ENCODE measurements at places on chromosomes 16 and 17. TPM values are rescaled to one million over a fixed set of nuclear protein-coding genes. Genes with fewer than 3 reads are reported as not detected.

GRCh38 chr17:19381361-19381740 lies 3.1 kb downstream of the MAPK7 start:
- DNase-seq, result no peak

GRCh38 chr16:77723108-77723514 lies 797 bp downstream of the NUDT7 start:
- DNase-seq, result peak; percentile 71

DNA sequence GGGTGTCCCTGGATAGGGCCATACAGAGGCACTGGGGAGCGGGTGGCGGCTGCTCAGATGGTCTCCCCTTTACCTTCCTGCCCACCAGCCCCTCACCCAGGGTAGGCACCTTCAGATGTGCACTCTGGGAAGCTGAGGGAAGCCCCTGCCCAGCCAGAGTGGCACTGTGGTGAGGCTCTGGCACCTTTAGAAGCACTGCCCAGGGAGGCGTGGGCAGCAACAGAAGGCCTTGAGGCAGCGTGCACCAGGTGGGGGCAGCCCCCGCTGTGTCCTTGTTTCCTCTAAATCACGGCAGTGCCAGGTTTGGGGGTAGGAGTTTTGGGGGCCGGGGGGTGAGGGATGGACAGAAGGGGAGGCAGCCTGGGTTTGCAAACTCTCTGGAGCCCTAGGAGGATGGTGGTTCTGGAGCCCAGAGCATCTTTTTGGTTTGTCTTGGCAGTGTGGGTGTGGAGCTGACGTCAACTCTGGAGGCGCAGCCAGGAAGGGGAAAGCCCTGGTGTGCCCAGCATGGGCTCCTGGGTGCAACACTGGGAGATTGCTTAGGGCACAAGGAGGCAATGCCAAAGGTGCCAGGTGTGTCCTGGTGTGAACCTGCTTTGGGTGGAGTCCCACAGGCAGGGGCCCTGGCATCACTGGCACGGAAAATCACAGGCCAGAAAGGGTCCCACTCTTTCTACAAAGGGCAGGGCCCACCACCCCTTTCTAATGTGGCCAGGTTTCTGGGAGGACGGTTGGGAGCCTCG lies 23.1 kb upstream of the CDC42EP4 start:
- no peak for DNase-seq

DNA sequence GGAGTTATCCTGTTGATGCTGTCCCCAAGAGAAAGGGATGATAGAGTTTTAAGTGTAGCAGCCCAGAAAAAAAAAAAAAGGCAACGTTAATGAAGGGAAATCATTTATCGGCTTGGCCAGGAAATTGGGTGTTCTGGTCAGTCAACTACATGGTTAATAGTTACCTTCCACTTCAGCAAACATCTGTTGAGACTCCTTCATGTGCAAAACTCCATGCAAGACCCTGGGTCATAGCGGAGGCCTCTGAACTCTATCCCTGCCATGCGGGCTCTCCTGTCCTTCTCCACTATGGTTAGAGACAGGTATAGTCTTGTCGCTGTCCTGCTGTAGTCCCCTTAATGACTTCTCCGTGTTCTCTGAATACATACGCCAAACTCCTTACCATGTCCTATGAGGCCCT lies 3.5 kb upstream of the LYRM9 start:
- no peak for DNase-seq

The CLEC16A gene
- 12.7 TPM for polyA plus RNA-seq

The GAS2L2 gene
- not detected for polyA plus RNA-seq

Measured in GM23248 (cell line).